Endodermal cell (in vitro differentiated cells): ENCODE measurements at places on chromosomes 5 and 9.
A peak's percentile ranks its signal among the peaks of the same experiment; 100 is the strongest.

- DNase-seq = no peak
These were observed 5.1 kb upstream of the GMCL2 start for GRCh38 chr5:178192244-178192643.

DNA sequence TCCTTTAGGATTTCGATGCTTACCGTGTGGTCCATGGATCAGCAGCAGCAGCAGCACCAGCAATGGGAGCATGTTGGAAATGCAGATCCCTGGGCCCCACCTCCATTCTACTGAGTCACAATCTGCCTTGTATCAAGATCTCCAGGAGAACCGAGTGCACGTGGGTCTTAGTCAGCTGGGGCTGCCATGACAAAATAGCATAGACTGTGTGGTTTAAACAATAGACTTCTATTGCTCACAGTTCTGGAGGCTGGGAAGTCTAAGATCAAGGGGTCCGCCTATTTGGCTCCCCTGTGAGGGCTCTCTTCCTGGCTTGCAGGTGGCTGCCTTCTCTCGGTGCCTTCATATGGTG, 1.3 kb upstream of the PROP1 start:
- no peak for DNase-seq

DNA sequence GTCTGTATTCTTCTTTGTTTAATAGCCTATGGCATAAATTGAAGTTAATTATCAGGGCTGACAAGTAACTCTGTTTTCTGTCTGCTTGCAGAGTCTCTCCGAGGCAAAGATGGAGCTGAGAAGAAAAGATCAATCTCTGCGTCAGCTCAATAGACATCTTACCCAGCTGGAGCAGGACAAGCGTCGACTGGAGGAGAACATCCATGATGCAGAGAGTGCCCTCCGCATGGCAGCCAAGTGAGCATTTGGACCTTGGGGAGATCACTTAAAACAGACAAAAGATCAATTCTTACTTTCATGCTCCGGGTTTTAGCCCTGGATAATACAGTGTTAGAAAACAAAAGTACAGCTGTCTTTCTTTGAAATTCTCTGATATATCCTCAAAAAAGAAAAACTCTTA, 293.8 kb downstream of the CCDC171 start:
- DNase-seq = no peak

- no peak for DNase-seq
These were observed 8.3 kb downstream of the AQP3 start for GRCh38 chr9:33438926-33439680.

GRCh38 chr9:129868872-129869486, 33.7 kb downstream of the USP20 start:
- DNase-seq = no peak

DNA sequence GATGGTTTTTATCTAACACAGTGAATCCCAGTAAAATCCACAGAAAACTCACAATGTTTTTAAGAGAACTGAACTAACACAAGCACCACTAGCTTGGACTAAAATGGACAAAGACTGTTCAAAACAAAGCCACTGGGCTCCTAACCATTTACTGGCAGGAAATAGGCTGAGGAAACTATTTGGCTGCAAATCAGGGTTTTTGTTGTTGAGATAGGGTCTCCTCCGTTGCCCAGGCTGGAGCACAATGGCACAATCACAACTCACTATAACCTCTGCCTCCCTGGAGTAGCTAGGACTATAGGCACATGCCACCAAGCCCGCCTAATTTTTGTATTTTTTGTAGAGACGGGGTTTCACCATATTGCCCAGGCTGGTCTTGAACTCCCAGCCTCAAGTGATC, 99.7 kb downstream of the THBS4 start:
- no peak for DNase-seq

GRCh38 chr9:96344458-96345180, 38.9 kb downstream of the SLC35D2 start:
- peak; percentile 85 for DNase-seq

DNA sequence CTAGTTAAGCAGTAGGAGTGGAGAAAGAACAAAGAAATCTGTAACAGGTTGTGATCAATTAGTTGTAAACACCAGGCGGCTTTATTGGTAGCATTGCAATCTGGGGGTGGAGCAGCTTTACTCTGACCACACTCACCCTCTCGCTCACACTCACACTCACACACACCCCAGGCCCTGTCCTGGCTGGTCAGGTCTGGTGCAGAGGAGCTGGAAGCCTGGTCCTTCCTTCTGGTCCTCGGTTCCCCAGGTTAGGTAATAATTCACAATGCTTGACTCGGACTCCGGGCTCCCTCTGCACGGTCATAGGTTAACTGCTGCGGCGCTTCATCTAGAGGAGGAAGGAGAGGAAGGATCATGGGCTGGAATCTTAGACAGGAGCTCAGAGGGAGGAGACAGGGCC, 1.6 kb downstream of the CCL19 start:
- no peak for DNase-seq

DNA sequence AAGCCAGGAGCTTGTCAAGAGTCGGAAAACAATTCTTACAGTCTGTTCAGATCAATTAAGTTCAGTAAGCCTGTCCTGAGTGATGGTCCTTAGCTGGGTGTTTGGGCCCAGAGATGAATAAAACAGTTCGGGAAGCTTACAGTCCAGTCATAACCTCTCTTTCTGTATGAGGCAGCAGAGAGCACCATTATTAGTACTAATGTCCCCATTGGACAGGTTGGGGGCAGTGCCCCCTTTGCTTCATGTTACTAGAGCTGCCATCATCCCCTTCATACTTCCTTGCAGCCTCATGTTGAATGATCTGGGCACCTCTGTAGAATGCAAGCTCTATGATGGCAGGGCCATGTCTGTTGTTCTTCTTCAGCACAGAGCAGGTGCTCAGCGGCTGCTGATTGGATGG, 9.8 kb downstream of the DOCK2 start:
- DNase-seq = no peak

DNA sequence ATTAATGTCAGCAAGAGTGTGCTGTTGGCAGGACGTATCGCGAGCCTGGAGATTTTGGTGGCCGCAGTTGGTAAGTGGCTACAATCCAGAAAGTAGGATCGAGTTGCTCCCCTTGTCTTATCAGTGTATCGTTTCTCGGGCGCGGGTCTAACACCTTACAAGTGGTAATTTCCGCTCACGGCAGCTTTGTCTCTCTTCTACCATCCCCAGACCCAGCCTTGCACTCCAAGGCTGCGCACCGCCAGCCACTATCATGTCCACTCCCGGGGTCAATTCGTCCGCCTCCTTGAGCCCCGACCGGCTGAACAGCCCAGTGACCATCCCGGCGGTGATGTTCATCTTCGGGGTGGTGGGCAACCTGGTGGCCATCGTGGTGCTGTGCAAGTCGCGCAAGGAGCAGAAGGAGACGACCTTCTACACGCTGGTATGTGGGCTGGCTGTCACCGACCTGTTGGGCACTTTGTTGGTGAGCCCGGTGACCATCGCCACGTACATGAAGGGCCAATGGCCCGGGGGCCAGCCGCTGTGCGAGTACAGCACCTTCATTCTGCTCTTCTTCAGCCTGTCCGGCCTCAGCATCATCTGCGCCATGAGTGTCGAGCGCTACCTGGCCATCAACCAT, 1.1 kb downstream of the PTGER4 start:
- DNase-seq = peak; percentile 79

GRCh38 chr5:5353681-5354080, 68.8 kb upstream of the ICE1 start:
- peak; percentile 75 for DNase-seq

DNA sequence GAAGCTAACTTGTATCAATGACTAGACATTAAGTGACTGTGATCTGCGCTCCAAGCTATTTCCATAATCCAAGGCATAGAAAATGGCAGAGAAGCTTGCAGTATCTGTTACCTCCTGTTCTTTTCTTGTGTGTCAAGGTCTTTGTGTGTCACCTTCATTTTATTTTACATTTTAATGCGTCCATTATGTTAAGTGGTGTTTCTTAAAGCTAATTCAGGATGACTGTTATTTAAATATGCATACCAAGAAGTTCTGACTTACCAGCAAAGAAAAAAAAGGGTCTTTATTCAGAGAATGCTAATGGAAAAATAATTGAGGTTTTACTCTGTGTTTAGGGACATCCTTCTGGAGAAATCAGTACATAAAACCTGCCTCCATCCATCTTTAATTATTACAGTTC, 52.3 kb downstream of the STK32A start:
- DNase-seq = no peak

- no peak for DNase-seq
These were observed 77.1 kb downstream of the NTNG2 start for GRCh38 chr9:132238992-132239391.

GRCh38 chr9:77865385-77866047, 166.1 kb downstream of the GNAQ start:
- no peak for DNase-seq

DNA sequence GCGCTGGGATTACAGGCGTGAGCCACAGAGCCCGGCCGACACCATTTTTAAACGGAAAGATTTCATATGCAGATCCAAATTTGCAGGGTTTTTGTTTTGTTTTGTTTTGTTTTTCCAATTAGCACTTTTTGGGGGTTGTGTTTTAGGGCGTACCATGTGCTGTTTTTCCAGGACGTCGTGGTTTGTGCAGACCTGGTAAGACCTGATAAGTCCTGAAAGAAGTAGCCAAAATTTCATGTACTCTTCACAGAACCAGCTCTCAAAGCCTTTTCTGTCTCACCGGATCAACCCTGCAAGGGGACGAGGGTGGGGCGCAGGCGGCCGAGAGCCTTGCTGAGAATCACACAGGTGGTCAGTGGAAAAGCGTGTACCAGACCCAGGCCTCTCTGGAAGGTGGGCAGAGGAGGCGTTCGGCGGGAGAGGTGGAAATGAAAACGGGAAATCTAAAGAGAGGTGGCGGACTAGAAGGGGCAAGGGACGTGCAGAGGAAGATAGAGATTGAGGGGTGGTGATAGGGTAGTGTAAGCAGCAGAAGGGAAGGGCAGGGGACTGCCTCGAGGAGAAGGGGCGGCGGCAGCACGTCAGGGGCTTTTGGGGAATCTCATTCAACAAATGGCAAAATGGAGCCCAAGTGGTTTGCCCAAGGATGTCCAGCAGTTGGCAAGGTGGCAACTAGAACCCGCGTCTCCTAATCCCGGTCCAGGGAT, 1.1 kb upstream of the FAF2 start:
- peak; percentile 69 for DNase-seq

DNA sequence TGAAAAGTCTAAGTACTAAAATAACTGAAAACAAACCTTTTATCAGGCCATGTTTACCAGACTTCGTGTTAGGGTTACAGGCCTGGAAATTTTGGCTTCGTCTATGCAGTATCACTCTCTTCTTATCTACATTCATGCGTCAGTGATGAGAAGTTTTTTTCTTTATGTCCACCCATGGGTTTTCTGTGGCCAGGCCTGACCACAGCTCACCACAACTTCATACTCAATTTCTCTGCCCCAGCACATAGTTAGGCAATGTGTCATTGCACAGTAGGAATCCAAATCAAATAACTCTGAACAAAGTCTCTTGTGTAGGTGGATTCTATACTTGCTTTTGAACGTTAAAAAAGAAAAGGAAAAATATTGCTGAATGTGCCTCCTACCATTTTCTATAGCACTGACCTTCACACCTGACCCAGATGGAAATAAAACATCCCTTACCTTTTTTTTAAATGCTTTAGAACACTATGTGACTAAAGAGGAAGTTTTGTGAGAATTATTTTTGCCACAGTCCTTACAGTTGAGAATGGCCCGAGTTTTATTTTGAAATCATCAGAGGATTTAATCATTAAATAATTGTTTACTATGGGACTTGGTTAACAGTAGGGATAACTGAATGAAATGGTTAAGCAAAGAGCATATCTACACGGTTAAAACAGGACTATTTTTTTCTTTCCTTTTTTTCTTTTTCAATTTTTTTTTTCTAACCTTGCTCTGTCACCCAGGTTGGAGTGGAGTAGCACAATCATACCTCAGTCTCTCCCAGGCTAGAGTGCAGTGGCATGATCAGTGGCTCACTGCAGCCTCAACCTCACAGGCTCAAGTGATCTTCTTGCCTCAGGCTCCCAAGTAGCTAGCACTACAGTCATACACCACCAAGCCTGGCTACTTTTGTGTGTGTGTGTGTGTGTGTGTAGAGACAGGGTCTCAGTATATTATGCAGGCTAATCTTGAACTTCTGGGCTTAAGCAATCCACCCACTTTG, 1247.0 kb upstream of the ACO1 start:
- no peak for DNase-seq

- DNase-seq = no peak
These were observed 44.3 kb downstream of the NUP214 start for GRCh38 chr9:131169563-131170240.

- no peak for DNase-seq
These were observed 25.6 kb downstream of the ISOC1 start for GRCh38 chr5:129120158-129120581.

GRCh38 chr9:110464321-110464720, 115.2 kb downstream of the SVEP1 start:
- DNase-seq = peak; percentile 70

GRCh38 chr9:124724415-124725067, 46.6 kb downstream of the NR6A1 start:
- DNase-seq = no peak

DNA sequence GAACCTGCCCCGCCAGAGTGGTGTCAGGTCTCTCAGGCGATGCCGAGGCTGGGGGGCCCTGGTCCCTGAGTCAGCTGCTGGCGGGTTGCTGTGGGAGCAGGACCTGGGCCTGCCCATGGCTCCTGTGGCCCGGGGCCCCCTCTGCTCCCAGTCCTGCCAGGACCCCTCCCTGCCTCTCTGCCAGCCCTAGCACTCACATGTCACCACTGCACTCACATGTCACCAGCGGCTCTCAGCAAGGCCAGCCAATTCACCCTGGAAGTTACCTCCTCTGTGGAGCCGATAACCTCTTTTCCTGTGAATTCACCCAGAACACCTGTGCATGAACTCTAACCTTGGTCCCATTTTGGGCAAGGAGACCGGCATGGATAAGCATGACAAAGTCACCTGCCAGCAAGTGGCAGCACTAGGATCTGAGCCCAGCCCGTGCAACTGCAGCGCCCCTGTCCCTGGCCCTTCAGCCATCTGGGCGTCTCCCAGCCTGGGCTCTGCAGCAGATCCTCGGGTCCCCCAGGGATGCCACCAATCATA, 170.2 kb downstream of the GAPVD1 start:
- DNase-seq = no peak

DNA sequence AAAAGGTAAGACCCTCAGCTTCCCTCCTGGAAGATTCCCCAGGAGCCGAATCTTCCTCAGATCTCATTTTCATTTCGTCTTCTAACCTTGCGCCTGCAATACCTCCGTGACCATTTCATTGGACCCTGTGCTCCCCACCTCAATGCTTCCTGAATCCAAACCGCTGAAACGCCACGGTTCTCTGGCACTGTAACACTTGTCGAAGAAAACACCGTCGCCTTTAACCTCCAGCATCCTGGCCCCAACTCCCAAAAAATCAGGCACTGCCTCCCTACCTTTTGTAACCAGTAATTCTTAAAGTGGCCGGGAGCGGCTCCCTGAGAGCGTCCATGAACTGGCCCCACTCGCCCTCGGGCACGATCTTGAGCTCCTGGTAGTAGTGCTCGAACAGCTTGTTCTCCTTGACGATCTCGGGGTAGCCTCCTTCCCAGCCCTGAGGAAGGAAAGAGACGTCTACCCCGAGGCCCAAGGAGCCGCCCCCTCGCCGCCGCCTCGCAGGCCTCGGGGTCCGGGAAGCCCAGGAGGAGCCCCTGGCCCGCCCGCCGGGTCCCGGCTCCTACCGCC, 438 bp downstream of the NSUN2 start:
- DNase-seq = no peak
